ENCODE measurements at places on chromosomes 2 and 18.
A peak's percentile ranks its signal among the peaks of the same experiment; 100 is the strongest.

DNA sequence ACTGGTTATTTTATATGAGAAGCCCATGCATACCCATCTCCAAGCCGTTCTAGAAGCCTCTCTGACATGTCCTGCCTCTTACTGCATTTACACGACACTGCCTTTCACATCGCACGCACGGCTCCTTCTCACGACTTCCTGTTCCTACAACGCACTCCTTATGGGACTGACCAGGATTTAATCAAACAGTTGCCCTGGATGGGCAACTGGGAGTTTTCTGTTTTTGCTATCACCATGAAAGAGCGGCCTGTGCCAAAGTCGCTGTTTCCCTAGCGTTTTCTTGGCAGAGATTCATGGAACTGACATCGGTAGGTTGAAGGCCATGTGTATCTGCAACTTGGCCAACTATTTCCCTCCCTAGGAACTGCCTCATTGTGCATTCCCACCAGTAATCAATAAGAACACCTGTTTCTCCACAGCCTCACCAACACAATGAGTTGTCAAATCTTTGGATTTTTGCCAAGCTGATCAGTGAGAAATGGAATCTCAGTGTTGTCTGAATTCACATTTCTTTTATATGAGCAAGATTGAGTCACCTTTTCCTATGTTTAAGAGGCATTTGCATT, 97.2 kb upstream of the OTOS start:
- peak; percentile 64 for DNase-seq

DNA sequence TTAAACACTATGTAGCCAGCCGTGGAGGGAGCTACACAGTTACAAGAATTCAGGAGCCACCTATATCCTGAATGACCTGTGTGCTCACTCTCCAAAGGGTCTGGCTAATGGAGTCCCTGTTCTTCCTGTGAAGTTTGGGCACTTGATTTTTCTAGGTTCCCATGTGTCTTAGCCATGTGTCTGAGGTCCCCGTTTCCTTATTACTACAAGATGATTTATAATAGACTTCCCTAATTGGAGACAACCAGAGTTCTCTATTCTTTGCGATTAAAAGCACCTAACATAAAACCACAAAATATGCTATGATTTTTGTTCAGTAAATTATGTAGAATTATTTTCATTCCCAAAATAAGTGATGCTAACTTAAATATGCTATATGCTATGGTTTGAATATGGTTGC, 83.4 kb downstream of the PDK1 start:
- DNase-seq, result no peak

DNA sequence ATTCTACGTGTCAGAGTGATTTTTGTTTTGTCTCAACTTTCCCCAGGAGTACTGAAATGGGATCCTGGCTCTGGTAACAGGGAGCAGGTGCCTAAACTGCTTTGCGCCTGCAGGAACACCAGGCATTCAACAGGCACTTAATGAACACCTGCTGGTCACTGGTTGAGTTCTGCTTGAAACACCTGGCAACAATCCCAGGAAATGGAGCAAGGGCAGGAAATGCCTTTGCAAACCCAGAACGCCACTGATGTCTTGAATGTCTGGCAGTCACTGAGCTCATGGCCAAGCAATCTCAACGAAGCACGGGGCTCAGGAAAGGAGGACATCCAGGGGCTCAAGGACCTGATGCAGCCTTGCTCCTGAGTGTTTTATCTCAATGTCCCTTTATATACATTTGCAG, 360.0 kb upstream of the RAB6C start:
- DNase-seq, result no peak

GRCh38 chr2:108305901-108306300, 17.2 kb downstream of the SULT1C2 start:
- peak; percentile 52 for DNase-seq

GRCh38 chr2:135337071-135337470, 193.9 kb downstream of the ZRANB3 start:
- no peak for DNase-seq

DNA sequence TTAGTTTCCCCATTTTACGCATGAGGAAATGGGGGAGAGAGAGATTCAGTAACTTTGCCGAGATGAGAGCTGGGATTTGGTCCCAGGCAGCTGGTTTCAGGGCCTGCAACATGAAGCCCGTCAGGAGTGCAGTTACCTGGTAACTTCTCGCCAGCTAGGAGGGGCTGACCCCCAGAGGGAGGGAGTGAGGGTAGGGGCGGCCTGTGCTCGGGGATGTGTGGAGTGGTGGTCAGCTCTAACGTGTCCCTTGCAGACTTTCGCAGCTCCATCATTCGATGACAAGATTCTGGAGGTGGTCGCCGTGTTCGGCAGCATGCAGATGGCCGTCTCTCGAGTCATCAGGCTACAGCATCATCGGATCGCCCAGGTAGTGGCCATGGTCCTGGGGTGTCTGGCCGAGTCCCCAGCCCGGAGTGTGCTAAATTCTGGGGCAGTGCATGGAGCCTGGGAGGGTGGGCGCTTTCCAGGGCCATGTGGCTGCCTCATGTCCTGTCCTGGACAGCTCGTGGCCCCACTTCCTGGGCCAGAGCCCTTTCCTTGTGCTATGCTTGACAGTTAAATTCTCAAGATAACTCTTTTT, 103.8 kb downstream of the DGKD start:
- no peak for DNase-seq

GRCh38 chr2:134790487-134790886, 47.9 kb upstream of the ACMSD start:
- DNase-seq, result no peak

GRCh38 chr18:25435149-25435782, 83.3 kb upstream of the ZNF521 start:
- DNase-seq, result no peak

DNA sequence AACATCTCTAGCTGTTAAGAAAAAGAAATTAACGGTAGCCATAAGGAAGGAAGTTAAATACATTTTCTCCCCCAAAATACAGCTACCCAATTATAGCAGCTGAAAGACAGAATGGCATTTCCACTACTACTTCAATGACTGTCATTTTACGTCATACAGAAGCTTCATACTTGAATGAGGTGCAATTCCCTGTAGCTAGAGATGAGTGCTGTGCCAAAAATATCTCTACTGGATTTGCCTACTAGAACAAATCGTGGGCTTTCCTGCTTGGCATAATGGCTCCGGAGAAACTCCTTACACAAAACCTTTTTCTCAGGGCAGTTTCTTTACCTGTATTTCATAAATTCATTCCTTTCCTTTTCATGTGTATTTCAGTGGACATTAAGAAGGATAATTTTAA, 36.3 kb upstream of the NRXN1 start:
- no peak for DNase-seq

- peak; percentile 23 for DNase-seq
Observed at GRCh38 chr2:222671259-222672067, at the start of gene MOGAT1. MOGAT1 (plus strand) TSS chr2:222671658; CDS start chr2:222671786, 128 bp downstream.

DNA sequence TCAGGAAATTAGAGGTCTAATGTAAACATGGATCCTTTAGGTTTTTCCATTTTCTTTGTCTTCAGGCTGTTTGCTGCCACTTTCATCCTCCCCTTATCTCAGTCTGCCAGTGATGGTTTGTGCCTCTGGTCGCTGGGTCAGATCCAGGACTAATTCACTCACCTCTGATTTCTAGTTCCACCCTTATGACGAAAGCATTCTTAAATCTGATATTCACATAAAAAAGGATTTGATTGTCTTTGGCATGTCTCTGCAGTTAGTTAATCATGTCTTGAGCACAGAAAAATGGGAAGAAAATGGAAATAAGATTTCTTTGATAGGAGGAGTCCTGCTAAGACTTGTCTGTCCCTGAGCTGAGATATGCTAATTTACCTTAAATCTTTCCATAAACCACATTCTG, 4.6 kb downstream of the IL1RL1 start:
- DNase-seq, result no peak

DNA sequence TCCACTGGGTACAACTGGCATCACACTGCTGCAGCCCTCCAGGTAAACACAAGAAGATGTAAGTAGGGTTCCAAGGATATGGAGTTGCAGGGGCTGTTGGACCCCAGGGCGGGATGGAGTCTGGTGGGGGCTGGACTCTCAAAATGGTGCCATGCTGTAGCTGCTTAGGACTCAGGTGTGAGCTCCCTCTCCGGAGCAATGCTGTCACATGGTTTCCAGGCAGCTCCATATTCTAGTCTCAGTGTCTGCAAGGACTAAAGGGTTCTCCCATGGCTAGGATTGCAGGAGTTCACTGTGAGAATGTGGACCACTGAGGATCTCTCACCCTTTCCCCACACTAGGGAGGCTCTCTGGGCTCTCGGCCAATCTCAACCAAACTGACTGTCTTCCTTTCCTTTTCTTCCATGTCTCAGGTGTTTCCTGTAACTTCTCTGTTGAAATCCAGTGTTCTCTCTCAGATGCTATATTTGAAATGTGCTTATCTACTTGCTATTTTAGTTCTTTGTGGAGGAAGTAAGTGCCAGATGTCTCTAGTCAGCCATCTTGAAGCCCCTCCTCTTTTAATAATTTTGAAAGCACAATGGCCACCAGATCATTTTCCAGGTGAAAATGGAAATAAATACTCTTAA, 57.6 kb downstream of the CCNT2 start:
- no peak for DNase-seq

GRCh38 chr2:1557467-1557820, 144.2 kb downstream of the TPO start:
- no peak for DNase-seq

DNA sequence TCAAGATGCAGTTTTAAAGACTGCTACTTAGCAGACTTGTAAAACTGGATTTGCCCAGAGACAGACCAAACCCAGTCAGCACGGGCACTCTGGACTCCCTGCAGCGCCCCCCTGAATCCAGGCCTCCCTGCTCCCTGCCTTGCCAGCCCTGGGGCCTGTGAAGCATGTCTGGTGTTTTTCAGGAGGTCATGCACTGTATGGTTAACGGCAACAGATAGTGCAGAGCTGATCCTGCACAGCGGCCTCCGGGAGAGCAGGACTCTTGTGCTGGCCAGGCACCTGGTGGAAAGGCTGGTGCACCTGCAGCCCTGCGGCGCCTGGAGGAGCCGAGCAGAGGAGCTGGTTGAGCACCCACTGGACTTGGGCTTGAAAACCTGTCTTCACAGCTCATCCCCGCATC, 30.4 kb downstream of the HDAC4 start:
- no peak for DNase-seq

GRCh38 chr2:184683911-184684310, 85.6 kb downstream of the ZNF804A start:
- DNase-seq, result no peak

- no peak for DNase-seq
Observed at GRCh38 chr2:238250896-238251295, 11.1 kb upstream of the HES6 start.

DNA sequence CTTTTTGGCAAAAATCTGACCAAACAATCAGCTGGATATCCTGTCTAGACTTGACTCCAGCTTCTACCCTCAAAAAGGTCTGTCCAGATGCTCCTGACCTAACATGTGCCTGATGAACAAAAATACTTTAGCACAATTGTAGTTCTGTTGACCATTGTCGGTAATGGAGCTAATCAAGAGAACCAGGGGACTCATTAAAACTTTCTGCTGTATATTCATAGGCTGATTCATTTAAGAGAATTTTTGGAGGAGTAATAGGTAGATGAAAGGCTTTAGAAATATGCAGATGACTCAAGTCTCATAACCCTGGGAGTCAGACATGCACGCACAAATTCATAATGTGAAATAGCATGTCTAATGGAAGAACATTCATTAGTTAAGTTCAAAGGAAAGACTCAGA, 514.2 kb downstream of the TXNL1 start:
- peak; percentile 85 for DNase-seq

DNA sequence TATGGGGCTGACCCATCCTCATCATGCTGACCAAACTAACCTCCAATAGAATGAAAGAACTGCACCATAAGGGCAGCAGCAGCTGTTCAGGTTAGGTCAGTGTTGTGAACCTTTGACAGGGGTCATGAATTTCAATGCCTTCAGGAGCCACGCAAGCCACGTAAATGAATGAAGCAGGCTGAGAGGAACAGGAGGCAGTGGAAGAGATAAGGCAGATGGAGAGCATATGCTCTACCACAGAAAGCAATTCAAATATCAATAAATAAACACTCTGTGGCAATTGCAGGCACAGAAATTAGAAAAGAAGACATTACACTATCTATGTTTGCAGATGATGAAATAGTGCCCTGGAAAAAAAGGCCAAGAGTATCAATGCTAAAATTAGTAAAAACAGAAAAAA, 56.3 kb downstream of the SCG2 start:
- DNase-seq, result no peak

- no peak for DNase-seq
Observed at GRCh38 chr18:45571714-45572113, 43.6 kb upstream of the SLC14A2 start.

DNA sequence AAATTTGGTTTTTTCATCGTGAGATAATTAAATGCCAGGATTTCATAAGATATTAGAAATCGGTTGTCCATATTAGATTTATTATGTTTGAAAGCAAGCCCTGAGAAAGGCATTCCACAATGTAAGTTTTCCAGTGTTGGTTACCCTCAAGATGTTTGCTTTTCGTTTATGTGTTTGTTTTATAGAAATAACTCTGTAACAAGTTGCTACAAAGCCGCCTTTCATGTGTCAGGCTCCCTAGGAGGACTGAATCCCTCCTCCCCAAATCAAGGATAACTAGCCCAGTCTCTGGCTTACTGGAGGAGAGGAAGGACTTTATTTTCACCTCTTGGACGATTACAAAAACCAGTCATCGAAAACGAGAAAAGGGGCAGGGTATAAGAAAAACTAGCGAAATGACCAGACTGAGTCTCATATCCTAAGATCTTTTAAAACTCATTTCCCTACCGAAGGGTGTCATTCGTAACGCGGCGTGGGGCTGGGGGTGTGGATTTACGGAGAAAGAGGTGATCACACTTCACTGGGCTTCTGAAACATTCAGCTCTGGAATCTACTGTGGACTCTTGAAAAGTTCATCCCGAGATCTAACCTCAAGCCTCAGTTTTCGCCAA, 1.0 kb upstream of the PEX13 start:
- no peak for DNase-seq

DNA sequence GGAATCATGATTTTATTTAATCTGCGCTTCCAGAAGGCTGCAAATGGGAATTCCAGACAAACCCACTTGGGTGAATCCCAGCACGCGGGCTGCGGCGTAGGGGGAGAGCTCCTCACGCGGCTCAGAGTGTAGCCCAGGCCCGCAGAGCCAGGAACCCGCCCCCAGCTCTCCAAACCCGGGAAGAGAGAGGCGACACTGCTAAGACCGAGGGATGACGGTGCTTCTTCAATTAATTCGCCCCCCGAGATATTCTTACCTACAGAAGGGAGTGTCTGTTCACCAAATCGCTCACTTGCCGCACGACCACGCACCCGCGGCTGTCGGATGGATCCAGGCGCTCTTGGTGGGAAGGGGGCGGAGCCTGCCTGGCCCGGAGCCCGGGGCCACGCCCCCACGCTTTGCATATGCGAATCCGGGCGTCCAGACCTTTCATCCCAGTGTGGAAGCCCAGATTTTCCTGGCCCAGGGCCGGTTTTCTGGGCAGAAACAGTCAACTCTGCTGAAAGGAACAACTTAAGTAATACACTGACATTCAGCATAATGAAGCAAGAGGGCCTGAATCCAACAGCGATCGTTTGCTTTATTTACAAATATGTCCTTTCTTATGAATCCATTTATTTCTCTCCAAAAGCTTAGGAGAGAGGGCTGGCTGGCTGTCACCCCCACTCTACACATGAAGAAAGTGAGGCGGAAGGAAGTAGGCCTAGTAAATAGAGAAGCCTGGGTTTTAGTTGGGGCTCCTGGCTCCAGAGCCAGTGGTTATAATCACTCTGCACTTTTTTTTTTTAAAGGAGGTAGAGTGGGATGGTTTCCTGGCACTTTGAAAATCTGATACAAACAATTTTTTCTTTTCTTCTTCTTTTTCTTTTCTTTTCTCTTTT, at the start of gene SLC19A3:
Gene SLC19A3 (minus strand): TSS at position 342 of the 881 bp plus-strand sequence. CDS start 15,710 bp downstream, outside the sequence.
- peak; percentile 80 for DNase-seq
